NCI-H82 (cell line): ENCODE measurements at places on chromosomes 12 and 14.

DNA sequence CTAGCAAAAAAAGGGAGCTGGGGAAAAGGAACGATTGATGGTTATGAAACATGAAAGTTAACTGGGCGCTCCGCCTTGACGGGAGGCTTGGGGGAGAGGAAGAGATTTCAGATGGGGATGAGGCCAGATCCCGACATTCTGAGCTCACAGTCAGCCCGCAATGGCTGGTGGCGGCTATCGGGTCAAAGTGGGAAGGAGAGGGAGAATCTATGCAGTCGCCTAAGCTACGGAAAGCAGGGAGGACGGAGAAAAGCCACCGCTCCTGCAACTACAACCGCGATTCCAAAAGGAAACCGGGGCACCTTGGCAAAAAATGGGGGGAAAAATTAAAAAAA, 502 bp downstream of the MPHOSPH9 start:
- DNase-seq: no peak

GRCh38 chr12:53234271-53234914, 2.4 kb upstream of the RARG start:
- peak; percentile 83 for DNase-seq

DNA sequence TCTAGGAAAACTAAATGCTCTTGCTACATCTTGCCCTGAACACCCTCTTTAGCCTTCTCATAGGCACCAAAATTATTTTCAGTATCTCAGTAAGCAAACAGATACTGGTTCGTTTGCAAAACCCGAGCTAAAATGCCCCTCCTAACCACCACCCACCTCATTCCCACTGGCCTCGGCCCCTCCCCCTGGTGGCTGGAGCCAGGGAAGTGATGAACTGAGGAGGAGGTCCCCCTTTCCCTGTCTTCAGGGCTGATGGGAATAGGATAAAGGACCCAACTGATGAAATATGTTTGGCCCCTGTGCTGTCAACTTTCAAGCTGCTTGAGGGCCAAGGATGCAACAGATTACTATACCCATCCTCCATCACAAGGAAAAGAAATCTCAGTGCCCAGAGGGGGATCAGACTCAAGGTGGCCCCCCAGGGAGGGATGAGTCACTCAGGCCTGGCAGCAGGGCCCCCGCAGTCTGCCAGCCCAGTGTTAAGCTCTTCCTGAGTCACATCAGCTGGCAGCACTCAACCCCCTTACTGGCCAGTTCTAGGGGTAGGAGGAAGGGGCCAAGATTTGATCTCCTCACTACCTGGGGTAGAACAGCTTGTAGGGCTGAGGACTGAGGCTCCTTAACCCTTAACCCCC, 1.7 kb downstream of the ANKRD52 start:
- no peak for DNase-seq

DNA sequence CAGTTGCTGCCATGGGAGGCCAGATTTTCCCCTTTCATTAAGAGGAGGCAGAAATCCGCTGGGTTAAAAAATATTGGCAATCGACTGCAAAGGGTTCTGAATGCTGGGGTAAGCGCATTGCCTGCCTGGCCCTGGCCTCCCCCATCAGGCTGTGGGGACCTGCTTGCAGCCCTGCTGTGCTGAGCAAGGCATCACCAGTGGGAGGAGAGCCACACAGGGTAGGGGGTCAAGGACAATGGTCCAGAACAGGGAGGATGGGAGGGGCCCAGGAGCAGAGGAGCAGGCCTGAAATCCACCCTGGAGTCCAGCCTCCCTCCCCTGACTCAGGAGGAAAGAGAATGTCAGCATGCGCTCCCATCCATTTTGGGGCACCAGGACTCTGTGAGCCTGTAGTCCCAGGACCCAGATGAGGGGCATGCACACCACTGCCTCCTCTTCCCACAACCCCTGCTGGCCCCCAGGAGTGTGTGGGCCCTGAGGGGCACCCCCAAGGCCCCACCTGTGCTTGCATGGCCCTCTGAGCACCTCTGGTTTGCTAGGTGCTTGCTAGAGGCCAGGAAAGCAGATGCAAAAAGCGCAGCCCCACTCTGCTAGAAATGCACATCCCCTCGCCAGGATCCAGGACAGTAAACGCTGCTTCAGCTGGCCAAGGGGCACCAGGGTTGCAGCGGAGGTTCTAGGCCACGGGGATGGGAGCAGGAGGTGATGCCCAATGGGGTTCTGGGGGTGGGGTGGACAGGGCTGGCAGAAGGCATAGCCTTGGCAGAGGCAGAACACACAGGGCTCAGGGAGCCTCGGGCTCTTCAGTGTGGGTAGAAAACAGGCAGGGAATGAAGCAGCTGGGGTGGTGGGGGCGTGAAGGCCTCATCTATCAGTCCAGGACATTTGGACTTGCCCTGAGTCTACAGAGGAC, 14.6 kb downstream of the TESC start:
- DNase-seq: no peak

DNA sequence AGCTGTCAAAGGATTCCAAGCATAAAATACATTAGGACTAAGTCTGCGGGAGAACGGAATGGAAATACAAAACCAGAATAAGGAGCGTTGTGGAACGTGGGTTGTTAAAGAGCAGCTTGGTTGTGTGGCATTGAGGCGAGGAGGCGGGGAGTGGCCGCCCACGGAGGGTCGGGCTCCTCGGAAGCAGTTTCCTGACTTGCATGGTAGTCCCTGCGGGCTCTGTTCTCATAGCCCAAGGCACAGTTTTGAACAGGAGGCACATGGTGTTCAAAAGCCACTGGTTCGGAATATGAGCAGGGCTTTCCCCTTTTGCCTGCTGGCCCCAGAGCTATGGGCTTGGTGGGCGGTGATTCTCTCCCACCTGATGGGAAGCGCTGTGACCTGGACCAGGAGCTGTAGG, 12.2 kb downstream of the DDX51 start:
- DNase-seq: no peak

DNA sequence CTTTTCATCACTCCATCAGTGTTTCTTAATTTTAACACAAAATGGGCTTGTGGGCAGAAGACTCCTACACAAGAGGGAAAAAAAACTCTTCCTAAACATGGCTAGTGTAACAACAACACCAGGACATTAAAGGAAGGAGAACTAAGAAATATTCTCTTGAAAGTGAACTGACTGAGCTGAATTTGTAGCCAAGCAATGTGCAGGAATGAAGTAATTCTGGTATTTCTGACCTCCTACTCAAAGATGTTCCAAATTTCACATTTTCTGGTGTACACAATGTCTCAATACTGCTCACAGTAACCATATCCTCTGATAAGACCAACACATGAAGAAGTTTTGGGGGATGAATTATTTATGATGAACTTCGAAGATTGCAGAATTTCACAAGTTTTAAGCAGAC, 357.3 kb downstream of the DUSP6 start:
- no peak for DNase-seq
